CD8-positive, alpha-beta memory T cell (primary cell): ENCODE measurements at places on chromosomes 6 and 20. TPM values are rescaled to one million over a fixed set of nuclear protein-coding genes. Genes with fewer than 3 reads are reported as not detected.

C6orf118 gene
- not detected for total RNA-seq

TRAPPC3L gene
- not detected for total RNA-seq

DNA sequence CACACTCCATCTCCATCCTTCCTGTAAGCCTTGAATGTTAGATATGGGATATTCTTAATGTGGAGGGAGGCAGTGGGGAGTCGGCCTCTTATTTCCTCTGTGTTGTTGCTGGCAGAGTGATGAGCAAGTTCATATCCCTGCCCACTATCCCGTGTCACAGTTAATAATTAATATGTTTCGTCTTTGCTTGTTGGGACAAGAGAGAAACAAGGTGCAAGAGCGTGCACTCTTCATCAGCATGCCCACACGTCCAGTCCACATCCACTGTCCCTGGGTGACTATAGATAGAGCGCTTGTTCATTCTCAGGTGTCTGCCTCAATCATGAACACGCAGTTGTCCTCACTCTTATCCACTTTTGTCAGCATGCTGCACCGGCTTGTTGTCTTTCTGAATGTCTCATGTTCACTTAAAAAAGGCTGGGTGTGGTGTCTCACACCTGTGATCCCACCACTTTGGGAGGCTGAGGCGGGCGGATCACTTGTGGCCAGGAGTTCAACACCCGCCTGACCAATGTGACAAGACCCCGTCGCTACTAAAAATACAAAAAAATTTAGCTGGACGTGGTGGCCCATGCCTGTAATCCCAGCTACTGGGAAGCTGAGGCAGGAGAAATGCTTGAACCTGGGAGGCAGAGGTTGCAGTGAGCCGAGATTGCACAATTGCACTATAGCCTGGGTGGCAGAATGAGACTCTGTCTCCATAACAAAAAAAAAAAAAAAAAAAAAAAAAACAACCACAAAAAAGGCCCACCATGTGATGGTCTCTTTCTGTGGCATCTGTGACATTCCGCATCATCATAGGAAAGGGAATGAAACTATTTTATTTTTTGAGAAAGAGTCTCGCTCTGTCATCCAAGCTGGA lies 34.2 kb downstream of the PPP1R3G start:
- no peaks in the 10 kb centered on the region for H3K27me3 ChIP-seq
- H3K4me1 ChIP-seq, result no peaks in the 10 kb centered on the region
- DNase-seq, result no peak
- H3K36me3 ChIP-seq, result no peaks in the 10 kb centered on the region
- no peak overlapping the region for H3K27ac ChIP-seq

GRCh38 chr6:1553562-1554083 lies 56.1 kb upstream of the FOXC1 start:
- no peak overlapping the region for H3K27ac ChIP-seq
- no peaks in the 10 kb centered on the region for H3K36me3 ChIP-seq
- no peaks in the 10 kb centered on the region for H3K4me1 ChIP-seq
- no peak for DNase-seq
- H3K27me3 ChIP-seq, result no peaks in the 10 kb centered on the region
- H3K4me3 ChIP-seq, result no peak overlapping the region

DNA sequence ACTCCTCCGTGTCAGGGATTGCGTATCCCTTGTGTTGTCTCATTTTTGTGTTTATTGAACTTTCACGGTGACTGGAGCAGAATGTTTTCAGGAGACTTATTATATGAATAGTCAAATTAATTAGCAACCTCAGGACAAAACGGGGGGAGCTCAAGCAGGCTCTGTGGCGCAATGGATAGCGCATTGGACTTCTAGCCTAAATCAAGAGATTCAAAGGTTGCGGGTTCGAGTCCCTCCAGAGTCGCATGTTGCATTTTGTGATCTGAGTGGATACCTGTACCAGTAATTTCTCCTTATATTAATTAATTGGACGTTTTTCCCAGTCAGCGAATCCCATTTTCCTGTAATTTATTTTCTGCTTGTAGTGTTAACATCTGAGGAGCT lies 89.1 kb upstream of the ZNF184 start:
- no peak overlapping the region for H3K4me3 ChIP-seq
- no peak for DNase-seq
- H3K36me3 ChIP-seq, result no peaks in the 10 kb centered on the region
- no peaks in the 10 kb centered on the region for H3K4me1 ChIP-seq

DNA sequence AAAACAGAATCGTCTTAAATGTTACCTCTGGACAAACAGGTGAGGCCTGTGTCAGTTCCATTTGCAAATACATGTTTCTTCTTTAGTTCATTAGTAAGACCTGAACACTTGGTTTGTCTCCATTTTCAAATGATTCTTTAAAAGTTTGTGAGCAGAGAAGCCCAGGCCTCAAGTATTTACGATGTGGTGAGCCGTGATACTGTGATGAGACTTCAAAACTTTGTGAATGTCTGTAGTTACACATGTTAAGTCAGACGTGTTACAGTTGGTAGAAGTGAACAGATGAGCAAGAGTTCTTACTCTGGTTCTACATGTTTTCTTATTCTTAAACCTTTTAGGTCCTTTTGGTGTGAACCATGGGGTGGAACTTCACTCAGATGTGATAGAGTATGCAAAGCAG lies 8.5 kb downstream of the PCMTD2 start:
- H3K27ac ChIP-seq, result no peak overlapping the region
- no peak for DNase-seq
- peaks cover 40% of the 10 kb centered on the region for H3K4me1 ChIP-seq
- H3K27me3 ChIP-seq, result no peaks in the 10 kb centered on the region
- H3K36me3 ChIP-seq, result no peaks in the 10 kb centered on the region

- no peaks in the 10 kb centered on the region for H3K36me3 ChIP-seq
- DNase-seq, result no peak
- no peaks in the 10 kb centered on the region for H3K27me3 ChIP-seq
- H3K27ac ChIP-seq, result no peak overlapping the region
Observed at GRCh38 chr20:1905009-1905408, 9.8 kb downstream of the SIRPA start.

DNA sequence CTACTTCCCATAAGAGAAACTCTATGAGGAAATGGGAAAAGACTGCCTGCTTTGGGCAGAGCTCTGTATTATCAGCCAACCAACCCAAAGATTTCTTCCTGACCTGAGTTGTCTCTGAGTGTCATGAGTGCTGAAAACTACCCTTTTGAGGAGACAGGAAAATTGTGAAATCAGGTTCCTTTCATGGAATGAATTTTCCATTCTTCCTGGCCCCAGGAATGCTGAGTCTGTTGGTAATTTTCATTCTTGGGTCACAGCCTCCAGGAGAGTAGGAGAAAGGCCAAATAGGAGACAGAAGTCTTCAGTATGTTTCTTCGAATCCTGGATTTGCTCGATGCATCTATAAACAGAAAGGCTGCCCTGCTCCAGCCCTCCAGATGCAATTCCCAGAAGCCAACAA lies 53.6 kb downstream of the SCML4 start:
- H3K4me1 ChIP-seq, result peaks cover 13% of the 10 kb centered on the region
- peaks cover 9% of the 10 kb centered on the region for H3K36me3 ChIP-seq
- no peak overlapping the region for H3K27ac ChIP-seq
- no peak for DNase-seq
- no peak overlapping the region for H3K4me3 ChIP-seq
